ENCODE measurements at places on chromosomes 2 and 18.

DNA sequence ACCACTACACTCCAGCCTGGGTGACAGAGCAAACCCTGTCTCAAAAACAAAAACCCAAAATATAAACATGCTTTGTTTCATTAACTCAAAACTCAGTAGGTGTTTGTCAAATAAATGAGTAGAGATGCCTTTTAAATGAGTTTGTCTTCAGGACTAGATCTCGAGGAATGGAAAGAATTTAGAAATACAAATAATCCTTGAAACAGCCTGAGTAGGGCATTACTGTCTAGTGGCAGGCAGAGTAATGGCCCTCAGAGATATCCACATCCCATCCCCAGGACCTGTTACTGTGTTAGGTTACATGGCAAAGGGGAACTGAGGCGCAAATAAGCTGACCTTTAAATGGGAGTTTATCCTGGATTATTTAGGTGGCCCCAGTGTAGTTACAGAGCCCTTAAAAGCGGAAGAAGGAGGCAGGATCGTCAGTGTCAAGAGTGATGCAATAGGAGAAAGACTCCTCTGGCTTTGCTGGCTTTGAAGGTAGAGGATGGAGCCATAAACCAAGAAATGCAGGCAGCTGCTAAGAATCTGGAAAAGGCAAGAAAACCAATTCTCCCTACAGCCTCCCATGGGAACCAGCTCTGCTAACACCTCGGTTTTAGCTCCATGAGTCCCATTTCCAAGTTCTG lies 63.0 kb downstream of the CABLES1 start:
- DNase-seq, result no peak

GRCh38 chr2:86062043-86062442 lies 43.6 kb downstream of the POLR1A start:
- DNase-seq, result no peak

GRCh38 chr2:144411473-144411872 lies 108.4 kb downstream of the ZEB2 start:
- DNase-seq, result no peak

DNA sequence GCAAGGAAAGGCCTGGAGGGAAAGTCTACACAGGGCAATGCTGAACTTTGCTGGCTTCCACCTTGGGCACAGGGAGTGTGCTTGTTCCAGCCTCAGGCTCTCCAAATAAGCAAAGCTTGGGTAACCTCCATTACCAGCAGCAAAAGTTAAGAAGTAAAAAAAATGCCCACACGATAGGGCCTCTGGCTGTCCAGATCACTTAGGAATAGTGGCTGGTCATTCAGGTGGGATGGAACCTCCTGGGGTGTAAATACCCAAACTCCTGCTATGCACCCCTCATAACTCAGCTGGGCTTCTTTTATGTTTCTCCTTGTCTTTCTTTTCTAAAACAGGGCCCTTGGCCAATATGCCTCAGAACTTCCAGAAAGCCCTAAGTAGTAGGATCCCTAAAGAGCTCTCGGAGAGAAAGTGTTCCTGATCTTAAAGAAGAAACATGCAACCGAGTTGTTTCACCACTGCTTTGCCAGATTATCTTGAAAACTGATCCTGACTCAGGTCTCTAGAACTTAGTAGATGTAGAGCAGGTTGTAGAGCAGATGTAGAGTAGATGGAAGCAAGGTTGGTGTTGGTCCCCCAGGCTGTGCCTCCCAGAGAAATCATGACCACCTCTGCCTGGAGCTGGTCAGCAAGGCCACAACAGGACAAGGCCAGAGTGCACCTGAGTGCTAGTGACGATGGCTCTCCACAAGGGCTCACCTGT lies 2.0 kb upstream of the OSR1 start:
- no peak for DNase-seq

GRCh38 chr2:229818230-229818629 lies 103.6 kb downstream of the TRIP12 start:
- DNase-seq, result no peak
